ENCODE measurements at places on chromosomes 12 and 14. TPM values are rescaled to one million over a fixed set of nuclear protein-coding genes. Genes with fewer than 3 reads are reported as not detected.

DNA sequence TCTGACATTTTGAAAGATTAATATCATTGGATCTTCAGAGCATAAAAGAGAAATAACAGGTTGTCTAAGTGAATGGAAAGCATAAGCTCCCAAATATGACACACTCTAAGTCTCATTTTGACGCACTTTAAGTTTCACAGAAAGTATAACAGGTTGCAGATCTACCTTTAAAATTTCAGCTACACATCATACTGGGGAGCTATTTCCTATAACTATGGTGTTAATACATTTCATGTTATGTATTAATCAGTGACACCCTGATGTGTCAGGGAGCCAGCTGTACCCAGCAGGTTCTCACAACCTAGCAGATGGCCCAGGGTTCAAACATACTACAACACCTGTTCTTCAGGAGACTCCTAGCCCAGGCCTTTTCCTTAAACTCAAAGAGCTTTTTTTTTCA, 31.1 kb upstream of the TMX1 start:
- no peak for DNase-seq
- no peak overlapping the region for H3K27ac ChIP-seq
- no peaks in the 10 kb centered on the region for H3K36me3 ChIP-seq
- no peaks in the 10 kb centered on the region for H3K27me3 ChIP-seq

Gene BEGAIN
- total RNA-seq = 2.0 TPM

- no peak overlapping the region for H3K27ac ChIP-seq
- H3K27me3 ChIP-seq = peaks cover 44% of the 10 kb centered on the region
- no peaks in the 10 kb centered on the region for H3K36me3 ChIP-seq
- H3K4me3 ChIP-seq = no peak overlapping the region
- no peak for DNase-seq
Measured at GRCh38 chr14:100588671-100589070, 1.5 kb upstream of the BEGAIN start.

Gene PDE3A
- total RNA-seq = 11.3 TPM

DNA sequence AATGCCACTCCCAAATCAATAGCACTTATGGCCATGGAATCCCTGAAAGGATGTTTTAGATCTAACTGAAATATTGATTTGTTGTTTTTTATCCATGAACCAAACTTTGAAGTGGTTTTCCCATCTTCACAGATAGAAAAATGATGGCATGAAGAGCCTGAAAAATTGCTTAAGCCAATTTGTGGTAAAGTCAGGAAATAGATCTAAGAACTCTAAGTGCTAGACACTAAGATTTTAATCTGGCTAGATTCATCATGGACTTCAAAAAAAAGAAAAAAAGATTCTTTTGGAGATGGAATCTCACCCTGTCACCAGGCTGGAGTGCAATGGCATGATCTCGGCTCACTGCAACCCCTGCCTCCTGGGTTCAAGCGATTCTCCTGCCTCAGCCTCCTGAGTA, 45.0 kb upstream of the STRN3 start:
- DNase-seq = no peak
- H3K27ac ChIP-seq = no peak overlapping the region
- peaks cover 13% of the 10 kb centered on the region for H3K36me3 ChIP-seq
- no peaks in the 10 kb centered on the region for H3K27me3 ChIP-seq
- no peaks in the 10 kb centered on the region for H3K4me1 ChIP-seq
- no peak overlapping the region for H3K4me3 ChIP-seq

DNA sequence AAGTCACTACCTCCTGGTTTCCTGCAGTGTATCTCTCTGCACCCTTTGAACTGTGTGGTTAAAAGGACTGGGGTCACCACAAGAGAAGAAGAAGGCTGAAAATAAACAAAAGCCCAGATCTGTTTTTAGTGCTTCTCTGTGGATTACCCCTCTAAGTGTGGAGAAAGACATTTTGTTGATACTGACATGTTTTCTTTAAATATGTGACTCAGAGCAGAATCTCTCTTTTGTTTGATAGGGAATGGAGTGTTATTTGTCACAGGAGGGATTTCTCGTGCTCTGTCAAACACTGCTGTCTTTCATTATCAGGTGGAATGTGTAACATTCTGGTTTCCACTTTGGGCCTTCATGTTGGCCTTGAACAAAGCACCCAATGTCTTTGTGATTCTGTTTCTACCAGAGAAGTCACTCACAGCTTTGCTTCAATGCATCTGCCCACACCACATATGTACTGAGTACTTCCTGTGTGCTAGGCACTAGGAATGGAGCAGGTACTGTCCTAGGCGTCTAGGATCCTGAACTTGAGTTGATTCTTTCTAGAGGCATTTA, 82.1 kb downstream of the PLXNC1 start:
- no peak overlapping the region for H3K27ac ChIP-seq
- no peak for DNase-seq
- H3K4me1 ChIP-seq = no peaks in the 10 kb centered on the region
- no peaks in the 10 kb centered on the region for H3K36me3 ChIP-seq
- no peaks in the 10 kb centered on the region for H3K27me3 ChIP-seq
- H3K4me3 ChIP-seq = no peak overlapping the region

Gene KRT73
- total RNA-seq = 0.09 TPM

Gene AMN
- 0.58 TPM for total RNA-seq

- H3K4me1 ChIP-seq = no peaks in the 10 kb centered on the region
- H3K27me3 ChIP-seq = no peaks in the 10 kb centered on the region
- no peak for DNase-seq
- peaks cover 23% of the 10 kb centered on the region for H3K36me3 ChIP-seq
- H3K4me3 ChIP-seq = no peak overlapping the region
- H3K27ac ChIP-seq = no peak overlapping the region
Measured at GRCh38 chr14:55654243-55654642, 74.2 kb downstream of the KTN1 start.

Gene SERPINA4
- 0.04 TPM for total RNA-seq

Gene GYS2
- 0.13 TPM for total RNA-seq

DNA sequence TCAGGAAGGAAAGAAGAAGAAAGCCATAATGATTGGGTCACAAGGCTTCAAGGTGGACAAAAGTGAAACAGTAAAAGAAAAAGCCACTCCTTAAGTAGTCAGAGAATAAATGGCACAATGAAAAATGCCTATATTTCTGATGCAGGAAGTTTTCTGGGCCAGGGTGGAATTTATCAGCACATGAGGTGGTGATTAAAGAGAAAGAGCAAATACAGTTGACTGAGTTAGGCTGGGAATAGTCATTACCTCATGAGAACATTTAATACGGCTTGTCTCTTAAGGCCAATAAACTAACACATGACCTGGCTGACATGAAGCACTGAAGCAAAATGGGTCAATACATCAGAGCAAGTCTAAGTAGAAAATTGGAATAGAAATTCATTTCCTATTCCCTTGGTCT, 499.7 kb downstream of the TMTC2 start:
- H3K4me1 ChIP-seq = no peaks in the 10 kb centered on the region
- DNase-seq = peak; percentile 55
- no peak overlapping the region for H3K27ac ChIP-seq
- H3K36me3 ChIP-seq = no peaks in the 10 kb centered on the region
- H3K27me3 ChIP-seq = no peaks in the 10 kb centered on the region
- no peak overlapping the region for H3K4me3 ChIP-seq

- H3K27ac ChIP-seq = no peak overlapping the region
- DNase-seq = no peak
- H3K4me3 ChIP-seq = no peak overlapping the region
- H3K36me3 ChIP-seq = no peaks in the 10 kb centered on the region
Measured at GRCh38 chr14:104115131-104115600, 23.2 kb upstream of the KIF26A start.

Gene NINJ2
- 3.2 TPM for total RNA-seq

- peak; percentile 87 for DNase-seq
- H3K4me1 ChIP-seq = peaks cover 9% of the 10 kb centered on the region
- H3K4me3 ChIP-seq = no peak overlapping the region
- peak overlapping the region; percentile 79 for H3K27ac ChIP-seq
- peaks cover 4% of the 10 kb centered on the region for H3K36me3 ChIP-seq
- H3K27me3 ChIP-seq = no peaks in the 10 kb centered on the region
Measured at GRCh38 chr12:91171476-91171875, 11.1 kb downstream of the DCN start.

DNA sequence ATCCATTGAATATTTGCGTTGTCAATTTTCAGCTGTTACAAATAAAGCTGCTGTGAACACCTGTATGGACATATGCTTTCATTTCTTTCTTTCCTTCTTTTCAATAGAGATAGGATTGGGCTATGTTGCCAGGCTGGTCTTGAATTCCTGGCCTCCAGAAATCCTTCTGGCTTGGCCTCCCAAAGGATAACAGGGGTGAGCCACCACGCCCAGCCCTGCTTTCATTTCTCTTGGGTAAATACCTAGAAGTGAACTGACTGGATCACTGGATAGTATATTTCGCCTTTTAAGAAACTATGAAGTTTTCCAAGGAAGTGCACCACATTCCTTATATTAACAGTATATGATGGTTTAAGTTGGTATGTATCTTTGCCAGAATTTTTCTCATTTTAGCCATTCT, 32.3 kb upstream of the EAPP start:
- H3K27me3 ChIP-seq = no peaks in the 10 kb centered on the region
- no peaks in the 10 kb centered on the region for H3K4me1 ChIP-seq
- no peak overlapping the region for H3K27ac ChIP-seq
- H3K4me3 ChIP-seq = no peak overlapping the region
- H3K36me3 ChIP-seq = peaks cover 51% of the 10 kb centered on the region
